GM12878 (cell line): ENCODE measurements at places on chromosomes 3 and 15. TPM values are rescaled to one million over a fixed set of nuclear protein-coding genes. Genes with fewer than 3 reads are reported as not detected.

DNA sequence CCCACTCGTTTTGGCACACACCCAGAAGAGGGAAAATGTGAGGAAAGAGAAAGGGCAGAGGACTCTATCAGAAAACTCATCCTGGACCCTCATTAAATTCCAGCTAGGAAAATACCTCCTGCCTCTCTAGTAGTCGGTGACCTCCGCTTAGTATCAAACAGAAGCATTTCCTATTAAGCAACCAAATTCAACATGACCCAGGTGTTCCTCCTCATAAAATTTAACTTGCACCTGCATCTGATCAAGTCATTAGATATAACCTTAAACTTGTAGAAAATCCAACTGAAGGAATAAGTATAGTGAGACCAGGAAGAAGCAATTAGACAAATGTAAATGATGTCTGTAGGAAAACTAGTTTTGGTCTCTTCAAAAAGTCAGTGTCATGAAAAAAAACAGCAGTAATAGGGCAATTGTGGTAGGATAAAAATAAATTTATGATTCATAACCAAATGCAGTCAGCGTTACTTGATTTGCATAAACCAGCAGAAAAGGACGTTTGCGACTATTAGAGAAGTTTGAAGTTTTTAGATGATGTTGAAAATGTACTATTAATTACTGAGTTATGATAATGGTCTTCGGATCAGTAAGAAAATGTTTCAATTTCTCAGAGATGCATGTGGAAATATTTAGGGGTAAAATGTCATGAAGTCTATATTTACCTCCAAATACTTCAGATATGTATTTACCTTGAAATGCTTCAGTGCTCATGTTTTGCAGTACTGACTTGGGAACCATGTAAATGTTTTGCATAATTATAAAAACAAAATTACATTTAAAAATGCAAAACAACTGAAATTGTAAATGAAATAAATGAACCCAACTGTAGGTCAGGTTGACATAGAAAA is 44.6 kb downstream of the LDHAL6B start:
- peak; percentile 79 for DNase-seq

The DUOXA2 gene
- total RNA-seq = not detected in 2 replicates

GRCh38 chr15:63156755-63157117 is 541 bp downstream of the RPS27L start:
- no peak for DNase-seq

GRCh38 chr15:39792025-39792843 is 9.6 kb upstream of the FSIP1 start:
- DNase-seq = no peak

DNA sequence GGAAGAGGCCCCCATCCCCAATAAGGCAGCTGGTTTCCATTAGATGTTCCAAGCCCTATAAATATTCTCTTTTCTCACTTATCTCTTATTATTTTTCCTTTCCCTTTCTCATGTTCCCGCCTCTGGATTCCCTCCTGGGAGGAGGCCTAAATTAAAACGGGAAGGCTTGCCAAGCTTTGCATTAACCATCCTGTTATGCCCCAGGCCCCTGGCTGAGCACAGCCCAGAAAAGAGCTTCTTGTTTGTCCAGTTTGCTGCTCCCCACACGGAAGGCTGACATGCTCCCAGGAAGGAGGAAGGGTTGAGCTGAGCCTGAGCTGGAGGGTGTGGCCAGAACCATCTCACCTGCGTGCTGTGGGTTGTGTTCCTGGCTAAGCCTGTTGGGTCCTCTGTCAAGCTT is 63.1 kb upstream of the BOC start:
- DNase-seq = no peak

The STXBP5L gene
- not detected in 2 replicates for total RNA-seq

GRCh38 chr3:171526869-171527268 is 66.7 kb upstream of the TNIK start:
- no peak for DNase-seq

DNA sequence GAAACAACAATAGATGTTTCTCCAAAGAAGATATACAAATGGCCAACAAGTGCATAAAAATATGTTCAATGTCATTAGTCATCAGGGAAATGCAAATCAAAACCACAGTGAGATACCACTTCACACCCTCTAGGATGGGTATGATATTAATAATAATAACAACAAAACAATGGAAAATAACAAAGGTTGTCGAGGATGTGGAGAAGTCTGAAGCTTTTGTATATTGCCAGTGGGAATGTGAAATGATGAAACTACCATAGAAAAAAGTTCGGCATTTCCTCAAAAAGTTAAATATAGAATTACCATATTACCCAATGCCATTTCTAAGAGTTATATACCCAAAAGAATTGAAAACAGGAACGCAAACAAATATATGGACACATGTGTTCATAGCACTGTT is 10.8 kb downstream of the BHLHE40 start:
- no peak for DNase-seq

The SNTN gene
- total RNA-seq = not detected in 2 replicates

DNA sequence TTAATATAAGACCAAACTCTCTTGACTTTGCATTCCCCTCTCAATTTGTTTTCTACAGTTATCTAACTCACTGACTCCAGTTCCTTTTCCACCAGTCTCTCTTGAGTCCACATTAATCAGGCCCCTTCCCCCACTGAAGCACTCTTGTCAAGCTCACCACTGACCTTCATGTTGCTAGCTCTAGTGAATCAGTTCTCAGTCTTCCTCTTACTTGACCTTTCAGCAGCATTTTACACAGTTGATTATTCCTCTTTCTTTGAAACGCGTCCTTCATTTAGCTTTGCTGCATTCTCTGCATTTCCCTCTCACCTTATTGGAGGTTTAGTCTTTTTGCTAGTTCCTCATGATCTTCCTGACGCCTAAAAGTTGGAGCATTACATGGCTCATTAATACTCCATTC is 8.3 kb downstream of the PPP2R3A start:
- DNase-seq = no peak

The CAV3 gene
- total RNA-seq = not detected in 2 replicates

- no peak for DNase-seq
Observed at GRCh38 chr3:119313461-119313860, 19.3 kb downstream of the ARHGAP31 start.

DNA sequence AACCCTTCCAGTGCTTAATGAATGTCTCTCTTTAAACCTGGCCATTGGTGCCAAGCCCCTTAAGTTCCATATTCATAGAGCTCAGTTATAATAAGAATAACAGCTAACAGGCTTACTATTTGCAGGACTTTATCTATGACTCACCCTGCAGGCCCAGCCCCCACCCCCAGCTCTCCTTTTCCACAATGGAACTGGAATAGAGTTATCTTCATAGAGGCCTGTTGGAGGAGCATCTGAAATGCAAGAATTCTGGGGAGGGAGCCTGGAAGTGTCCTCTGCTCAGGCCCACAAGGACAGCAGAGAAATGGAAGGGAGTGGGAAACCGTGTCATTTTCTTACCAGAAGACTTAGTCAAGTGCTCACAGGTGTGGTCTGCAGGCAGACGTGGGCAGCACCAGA is 52.8 kb downstream of the SEMA5B start:
- DNase-seq = no peak
